Activated T-cell treated with anti-CD3 and anti-CD28 coated beads, Interleukin-2, amount 50 U/mL, for 72 hours (primary cell): ENCODE measurements at places on chromosomes 12 and 14. TPM values are rescaled to one million over a fixed set of nuclear protein-coding genes. Genes with fewer than 3 reads are reported as not detected.

The HOXC12 gene
- total RNA-seq = not detected

The ESPL1 gene
- total RNA-seq = 75.5 TPM

DNA sequence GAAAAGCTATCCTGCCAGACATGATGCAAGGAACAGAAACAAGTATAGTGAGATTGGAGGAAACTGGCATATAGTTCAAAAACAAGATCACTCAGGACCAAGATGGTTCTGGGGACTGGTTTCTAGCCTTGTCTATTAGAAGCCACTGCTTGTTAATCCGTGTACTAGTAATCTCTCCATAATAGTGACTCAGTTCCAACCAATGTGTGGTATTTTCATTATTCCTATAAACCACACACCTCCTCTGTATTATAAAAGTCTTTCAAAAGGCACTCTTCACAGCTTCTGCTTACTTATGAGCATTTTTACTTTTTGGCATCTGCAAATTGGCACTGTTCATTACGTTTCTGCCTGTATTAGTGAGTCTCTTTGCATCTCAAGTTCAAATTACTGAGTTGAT is 140.3 kb downstream of the SLC6A15 start:
- DNase-seq = no peak

The CCDC38 gene
- 0.34 TPM for total RNA-seq

GRCh38 chr14:103205541-103205906 is 82.3 kb downstream of the TNFAIP2 start:
- DNase-seq = no peak

GRCh38 chr12:112964067-112964670 is 14.2 kb upstream of the OAS2 start:
- no peak for DNase-seq

- DNase-seq = no peak
Observed at GRCh38 chr12:67928621-67929383, 60.4 kb upstream of the IFNG-AS1 start.

GRCh38 chr14:69002069-69002468 is 23.0 kb upstream of the ACTN1 start:
- no peak for DNase-seq

GRCh38 chr12:8681129-8681884 is 16.5 kb upstream of the RIMKLB start:
- no peak for DNase-seq

DNA sequence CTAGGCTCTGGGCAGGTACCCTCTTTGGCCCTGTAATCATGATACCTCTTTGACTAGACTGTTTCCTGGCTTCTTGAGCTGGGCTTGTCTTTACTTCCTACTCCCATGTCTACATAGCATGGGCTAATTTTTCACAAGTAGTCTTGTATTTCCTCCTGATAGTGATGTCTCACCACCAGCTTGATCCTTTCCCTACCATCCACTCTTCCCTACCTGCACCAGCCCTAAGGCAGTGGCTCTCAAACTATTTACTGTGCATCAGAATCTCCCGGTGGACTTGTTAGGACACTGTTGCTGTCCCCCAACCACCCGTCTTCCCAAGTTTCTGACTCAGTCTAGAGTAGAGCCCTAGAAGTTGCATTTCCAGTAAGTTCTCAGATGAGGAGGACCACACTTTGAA is 162.7 kb upstream of the AMIGO2 start:
- no peak for DNase-seq

GRCh38 chr12:52833922-52834726 is at the start of gene KRT79:
Gene KRT79, minus strand, starts transcription at chr12:52834311. Its CDS starts 51 bp downstream, at chr12:52834260.
- DNase-seq = no peak

- no peak for DNase-seq
Observed at GRCh38 chr12:31618228-31619025, 27.5 kb upstream of the DENND5B start.

- peak; percentile 78 for DNase-seq
Observed at GRCh38 chr12:110079477-110080400, 31.4 kb upstream of the C12orf76 start.

GRCh38 chr14:104321088-104321801 is 182.9 kb downstream of the KIF26A start:
- no peak for DNase-seq

DNA sequence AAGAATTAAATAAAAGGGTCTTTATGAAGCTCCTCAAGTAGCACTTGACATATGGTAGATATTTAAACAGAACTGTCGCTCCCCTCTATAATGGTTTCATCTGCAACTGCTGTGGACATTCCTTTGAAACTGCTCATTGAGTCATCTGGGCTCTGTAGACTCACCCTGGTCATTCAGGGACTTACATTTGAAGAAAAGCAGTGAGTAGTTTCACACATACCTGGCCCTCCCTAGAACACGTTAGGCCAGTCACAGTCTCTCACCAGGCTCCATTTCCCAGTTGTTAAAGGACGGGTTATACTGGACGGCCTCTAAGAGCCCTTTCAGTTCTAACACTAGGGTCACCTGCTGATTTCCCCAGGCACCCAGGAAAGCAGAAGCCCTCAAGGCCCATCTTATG is 217.0 kb downstream of the BCL11B start:
- DNase-seq = no peak
